Ureter (tissue), 1 donor: ENCODE measurements at places on chromosomes 3 and 15. TPM values are rescaled to one million over a fixed set of nuclear protein-coding genes. Genes with fewer than 3 reads are reported as not detected.

The STRA6 gene
- total RNA-seq, result 50.9 TPM

The SYNPR gene
- total RNA-seq, result not detected

The RHCG gene
- total RNA-seq, result 1.1 TPM

The SH3GL3 gene
- total RNA-seq, result 0.26 TPM

The TMEM266 gene
- total RNA-seq, result 0.52 TPM

The GAP43 gene
- not detected for total RNA-seq

The ROPN1B gene
- total RNA-seq, result 1.4 TPM

The PBRM1 gene
- 82.3 TPM for total RNA-seq

The OR5K2 gene
- not detected for total RNA-seq

The ZBTB47 gene
- 32.1 TPM for total RNA-seq

The CD276 gene
- total RNA-seq, result 26.9 TPM

The ZNF660 gene
- 7.5 TPM for total RNA-seq

The CLRN1 gene
- total RNA-seq, result not detected

The AKAP13 gene
- 264 TPM for total RNA-seq

The MAPKAPK3 gene
- total RNA-seq, result 34.8 TPM

The SPG11 gene
- total RNA-seq, result 155 TPM

The PLSCR5 gene
- total RNA-seq, result not detected

The SERINC4 gene
- total RNA-seq, result 0.34 TPM

The COL8A1 gene
- total RNA-seq, result 30.2 TPM
